Thoracic aorta (tissue), 2 donors: ENCODE measurements at places on chromosomes 11 and 22. TPM values are rescaled to one million over a fixed set of nuclear protein-coding genes. Genes with fewer than 3 reads are reported as not detected.

GRCh38 chr22:36197514-36198146 lies 4.0 kb downstream of the APOL4 start:
- DNase-seq: no peak

The MS4A6A gene
- 162 TPM for total RNA-seq

- DNase-seq: no peak
Observed at GRCh38 chr11:97356144-97356543, 966.3 kb downstream of the JRKL start.

DNA sequence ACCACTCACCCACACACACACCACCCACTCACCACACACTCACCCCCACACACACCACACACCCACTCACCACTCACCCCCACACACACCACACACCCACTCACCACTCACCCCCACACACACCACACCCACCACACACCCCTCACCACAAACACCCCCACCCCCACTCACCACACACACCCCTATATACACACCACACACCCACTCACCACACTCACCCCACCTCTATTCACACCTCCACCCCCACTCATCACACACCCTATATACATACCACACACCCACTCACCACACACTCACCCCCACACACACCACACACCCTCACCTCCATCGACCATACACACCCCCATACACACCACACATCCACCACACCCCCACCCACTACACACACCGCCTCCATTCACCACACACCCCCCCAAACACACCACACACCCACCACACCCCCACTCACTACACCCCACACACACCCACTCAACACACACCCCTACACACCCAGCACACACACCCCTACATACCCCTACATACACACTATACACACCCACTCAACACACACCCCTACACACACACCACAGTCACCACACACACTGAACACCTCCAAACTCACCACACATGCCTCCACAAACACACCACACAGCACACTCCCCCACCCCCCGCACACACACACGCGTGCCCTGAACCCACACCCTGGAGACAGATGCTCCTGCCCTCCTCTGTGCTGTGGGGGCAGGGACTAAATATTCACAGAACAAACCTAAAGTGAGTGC lies 19.0 kb upstream of the TTLL12 start:
- DNase-seq: no peak

DNA sequence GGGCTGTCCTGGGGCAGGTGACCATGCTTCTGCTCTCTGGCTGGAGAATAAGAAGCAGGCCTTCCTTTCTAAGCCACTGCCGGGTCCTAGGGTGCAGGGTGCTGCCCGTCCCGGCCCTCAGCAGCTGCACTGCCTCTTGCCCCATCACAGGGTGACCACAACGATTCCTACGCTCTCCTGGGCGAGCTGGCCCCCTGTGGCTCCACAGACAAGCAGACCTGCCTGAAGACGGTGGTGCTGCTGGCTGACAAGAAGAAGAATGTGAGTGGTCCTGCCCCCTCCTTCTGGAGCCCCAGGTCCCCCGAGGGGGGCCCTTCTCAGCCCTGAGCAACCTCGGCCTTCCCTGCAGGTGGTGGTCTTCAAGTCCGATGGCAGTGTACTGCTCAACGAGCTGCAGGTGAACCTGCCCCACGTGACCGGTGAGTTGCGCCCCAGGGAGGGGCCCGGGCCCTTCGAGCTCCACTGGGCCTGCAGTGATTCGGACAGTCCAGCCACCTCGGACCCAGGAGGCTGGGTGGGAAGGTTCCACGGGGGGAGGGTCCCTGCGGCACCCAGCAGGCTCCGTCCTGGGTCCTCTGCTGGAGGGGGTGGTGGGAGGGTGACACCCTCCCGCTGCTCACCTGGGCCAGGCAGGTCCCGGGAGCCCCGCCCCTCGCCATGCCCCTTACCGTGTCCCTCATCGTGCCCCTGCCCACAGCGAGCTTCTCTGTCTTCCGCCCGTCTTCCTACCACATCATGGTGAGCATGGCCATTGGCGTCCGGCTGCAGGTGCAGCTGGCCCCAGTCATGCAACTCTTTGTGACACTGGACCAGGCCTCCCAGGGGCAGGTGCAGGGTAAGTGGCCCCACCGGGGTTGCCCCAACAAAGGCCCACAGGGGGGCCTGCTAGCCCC lies 8.3 kb downstream of the MUC2 start:
- DNase-seq: no peak

The OR56A1 gene
- not detected for total RNA-seq

DNA sequence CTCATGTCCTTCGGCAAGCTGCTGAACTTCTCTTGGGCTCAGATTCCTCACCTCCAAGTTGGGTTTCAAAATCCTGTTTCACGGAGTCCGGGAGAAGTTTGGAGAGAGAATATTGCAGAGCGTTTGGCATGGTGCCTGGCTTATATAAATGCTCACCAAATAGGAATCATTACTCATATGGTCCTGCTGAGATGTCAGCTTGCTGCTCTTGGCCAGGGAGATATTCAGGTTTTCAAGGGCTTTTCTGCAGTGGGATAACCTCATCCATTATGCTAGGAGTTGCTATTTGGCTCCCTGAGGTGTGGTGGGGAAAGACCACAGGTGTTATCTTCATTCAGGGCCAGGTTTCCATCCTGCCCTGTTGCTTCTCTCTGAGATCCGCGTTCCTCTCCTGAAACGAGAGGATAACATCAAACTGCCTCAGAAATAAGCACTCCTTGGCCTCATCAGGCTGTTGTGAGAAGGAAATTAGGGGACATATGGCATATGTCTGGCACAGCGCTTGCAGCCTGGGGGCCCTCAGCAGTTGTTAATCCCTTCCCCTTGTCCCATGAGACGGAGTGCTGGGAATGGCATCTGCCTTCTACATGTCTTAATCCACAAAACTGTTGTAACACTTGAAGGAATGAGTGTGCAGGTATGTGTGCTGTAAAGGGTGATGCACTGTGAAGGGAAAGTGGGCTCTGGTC lies 29.9 kb upstream of the ACER3 start:
- DNase-seq: no peak

DNA sequence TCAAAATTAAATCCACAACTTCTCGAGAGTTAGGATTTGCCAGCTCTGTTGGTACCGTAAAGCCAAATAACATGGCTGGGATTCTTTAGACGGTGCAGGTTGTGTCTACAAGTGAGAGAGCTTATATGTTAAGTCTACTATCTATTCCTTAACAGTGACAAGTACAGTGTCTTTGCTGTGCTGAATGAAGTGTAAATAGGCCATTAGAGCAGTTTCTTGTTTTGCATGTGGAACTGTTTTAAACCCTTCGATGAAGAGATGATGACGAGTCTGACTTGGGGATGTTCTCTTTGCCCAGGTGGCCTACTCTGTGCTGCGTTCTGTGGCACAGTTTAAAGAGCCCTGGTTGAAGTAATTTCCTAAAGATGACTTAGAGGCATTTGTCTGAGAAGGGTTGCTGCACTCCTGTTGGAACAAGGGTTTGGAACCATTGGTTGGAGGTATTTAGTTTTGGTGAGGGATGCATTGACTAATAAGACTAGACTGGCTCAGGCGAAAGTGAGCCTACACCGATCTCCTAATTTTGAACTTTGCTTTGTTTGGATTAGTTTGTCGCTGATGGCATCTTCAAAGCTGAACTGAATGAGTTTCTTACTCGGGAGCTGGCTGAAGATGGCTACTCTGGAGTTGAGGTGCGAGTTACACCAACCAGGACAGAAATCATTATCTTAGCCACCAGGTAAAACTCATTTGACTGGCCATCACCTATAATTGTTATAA lies 988 bp downstream of the RPS3 start:
- no peak for DNase-seq

- DNase-seq: no peak
Observed at GRCh38 chr11:47593934-47594855, at the start of gene C1QTNF4. C1QTNF4 (minus strand) TSS chr11:47594411; CDS start chr11:47590810, 3,601 bp downstream.

The OR8D1 gene
- not detected for total RNA-seq

GRCh38 chr11:87185228-87185627 lies 147.5 kb downstream of the TMEM135 start:
- DNase-seq: no peak

The ZW10 gene
- total RNA-seq: 18.7 TPM

- no peak for DNase-seq
Observed at GRCh38 chr11:70364745-70365543, 33.4 kb upstream of the CTTN start.

GRCh38 chr22:46574438-46574992 lies 37.1 kb upstream of the CELSR1 start:
- DNase-seq: no peak

GRCh38 chr22:50733521-50734342 lies 4.3 kb upstream of the ACR start:
- no peak for DNase-seq

GRCh38 chr11:10498426-10499250 lies 42.3 kb downstream of the RNF141 start:
- no peak for DNase-seq

- no peak for DNase-seq
Observed at GRCh38 chr11:128783513-128783912, 83.6 kb downstream of the KCNJ1 start.

GRCh38 chr11:80627364-80627763 lies 1186.5 kb upstream of the TENM4 start:
- no peak for DNase-seq

The SLC22A6 gene
- total RNA-seq: not detected

DNA sequence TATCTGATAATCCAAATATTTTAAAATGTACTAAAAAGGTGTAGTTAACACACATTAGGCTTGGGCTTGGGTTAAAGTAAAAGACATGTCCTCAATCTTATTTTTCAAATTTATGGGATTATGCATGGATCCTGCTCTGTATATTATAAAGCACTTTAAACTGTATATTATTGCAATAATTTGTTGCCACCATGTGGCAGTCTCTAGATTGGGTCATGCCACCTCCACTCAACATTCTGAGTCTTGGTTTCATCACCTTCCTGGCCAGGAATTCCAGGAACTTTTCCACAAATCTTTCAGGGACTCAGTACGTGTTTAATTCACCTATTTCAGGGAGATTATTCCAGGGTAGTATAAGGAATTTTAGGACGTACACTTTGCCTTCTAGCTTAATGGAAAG lies 695.5 kb downstream of the FAM181B start:
- DNase-seq: no peak

DNA sequence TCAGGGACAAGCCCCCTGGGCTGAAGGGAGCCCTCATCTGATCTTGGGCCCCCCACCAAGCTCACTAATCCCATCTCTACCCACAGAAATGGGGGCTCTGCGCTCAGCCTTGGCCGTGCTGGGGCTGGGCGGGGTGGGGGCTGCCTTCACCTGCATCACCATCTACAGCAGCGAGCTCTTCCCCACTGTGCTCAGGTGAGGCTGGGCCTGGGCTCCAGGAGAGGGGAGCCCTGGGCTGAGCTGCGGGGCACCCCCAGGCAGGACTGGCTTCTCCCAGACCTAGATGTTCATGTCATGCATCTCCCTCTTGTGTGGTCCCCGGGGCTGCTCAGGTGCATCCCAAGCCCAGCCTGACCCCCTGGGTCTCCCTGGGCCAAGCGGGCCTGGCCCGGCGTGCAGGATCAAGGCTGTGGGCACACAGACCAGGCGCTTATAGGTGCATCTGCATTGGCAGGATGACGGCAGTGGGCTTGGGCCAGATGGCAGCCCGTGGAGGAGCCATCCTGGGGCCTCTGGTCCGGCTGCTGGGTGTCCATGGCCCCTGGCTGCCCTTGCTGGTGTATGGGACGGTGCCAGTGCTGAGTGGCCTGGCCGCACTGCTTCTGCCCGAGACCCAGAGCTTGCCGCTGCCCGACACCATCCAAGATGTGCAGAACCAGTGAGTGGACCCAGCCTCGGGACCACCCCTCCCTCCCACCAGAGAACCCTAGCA lies 9.4 kb downstream of the SLC22A12 start:
- no peak for DNase-seq

DNA sequence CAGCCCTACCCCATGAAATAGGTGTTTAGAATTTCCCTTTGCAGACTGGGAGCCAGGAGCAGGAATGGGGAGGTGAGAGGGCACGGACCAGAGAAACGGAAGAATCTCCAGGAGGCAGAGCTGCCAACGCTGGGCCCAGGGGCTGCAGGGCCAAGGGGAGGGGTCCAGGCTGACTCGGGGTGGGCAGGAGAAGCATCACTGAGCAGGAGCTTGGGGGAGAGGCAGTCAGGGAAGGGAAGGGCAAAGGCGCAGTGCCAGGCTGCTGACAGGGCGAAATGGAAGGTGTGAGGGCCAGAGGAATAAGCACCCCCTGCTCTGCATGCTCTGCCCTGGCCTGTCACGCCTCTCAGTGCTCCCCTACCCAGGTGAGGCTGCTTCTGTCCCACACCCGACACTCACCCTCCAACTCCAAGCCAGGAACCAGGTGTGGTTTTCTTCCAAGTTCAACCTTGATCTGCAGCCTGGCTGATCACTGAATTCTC lies 14.5 kb downstream of the LRRC32 start:
- DNase-seq: no peak

DNA sequence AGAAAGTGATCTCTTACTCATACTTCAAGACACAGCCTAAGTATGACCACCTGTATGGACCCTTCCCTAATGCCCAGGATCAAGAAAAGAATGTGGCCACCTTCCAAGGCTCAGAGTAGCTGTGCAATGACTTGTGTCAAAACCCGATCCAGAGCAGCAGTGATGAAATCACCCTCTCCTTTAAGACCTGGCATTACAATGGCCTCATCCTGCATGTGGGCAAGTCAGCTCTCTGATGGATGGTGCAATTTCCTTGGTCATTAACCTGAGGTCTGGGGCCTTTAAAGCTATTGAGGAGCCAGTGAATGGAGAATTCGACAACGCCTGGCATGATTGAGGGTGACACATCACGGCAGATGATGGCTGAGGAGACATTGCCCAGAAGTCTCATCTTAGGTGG lies 9.1 kb upstream of the TUBA8 start:
- no peak for DNase-seq

The MALAT1 gene
- 20,776 TPM for total RNA-seq

The MMP27 gene
- total RNA-seq: not detected

- no peak for DNase-seq
Observed at GRCh38 chr11:79434283-79434682, 6.5 kb downstream of the TENM4 start.

DNA sequence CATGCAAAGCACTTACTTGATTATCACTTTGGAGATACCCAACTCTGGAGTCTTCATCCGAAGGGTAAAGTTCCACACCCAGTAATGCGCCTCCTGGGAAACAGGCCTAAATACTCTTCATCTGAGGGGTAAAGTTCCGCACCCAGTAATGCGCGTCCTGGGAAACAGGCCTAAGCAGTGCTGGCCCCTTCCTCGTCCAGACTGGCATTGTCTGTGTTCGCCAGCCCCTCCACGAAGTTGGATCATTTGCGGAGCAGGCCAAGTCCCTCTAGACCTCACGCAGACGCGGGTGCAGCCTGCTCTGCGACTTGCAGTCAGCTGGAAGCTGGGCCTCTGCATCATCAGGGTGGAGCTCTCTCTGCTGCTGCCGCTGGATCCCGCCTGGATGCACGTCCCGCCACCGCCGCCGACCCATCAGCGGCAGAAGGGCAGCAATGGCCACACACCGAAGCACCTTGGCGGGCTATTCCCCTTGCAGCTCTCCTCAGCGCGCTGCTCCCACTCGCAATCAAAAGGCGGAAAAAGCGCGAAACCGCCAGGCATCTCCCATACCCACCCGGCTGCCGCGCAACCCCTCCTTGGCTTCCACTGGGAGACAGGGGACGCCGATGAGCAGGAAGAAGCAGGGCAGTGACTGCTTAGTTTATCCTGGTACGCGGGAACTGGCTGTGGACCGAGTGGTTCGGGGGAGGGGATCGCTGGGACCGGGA lies 34.1 kb upstream of the GLYATL1 start:
- no peak for DNase-seq

GRCh38 chr11:9053316-9054035 lies 37.9 kb downstream of the SCUBE2 start:
- DNase-seq: no peak

- no peak for DNase-seq
Observed at GRCh38 chr22:26553056-26553752, 36.7 kb downstream of the TPST2 start.
